ENCODE measurements at places on chromosomes 5 and 9.

DNA sequence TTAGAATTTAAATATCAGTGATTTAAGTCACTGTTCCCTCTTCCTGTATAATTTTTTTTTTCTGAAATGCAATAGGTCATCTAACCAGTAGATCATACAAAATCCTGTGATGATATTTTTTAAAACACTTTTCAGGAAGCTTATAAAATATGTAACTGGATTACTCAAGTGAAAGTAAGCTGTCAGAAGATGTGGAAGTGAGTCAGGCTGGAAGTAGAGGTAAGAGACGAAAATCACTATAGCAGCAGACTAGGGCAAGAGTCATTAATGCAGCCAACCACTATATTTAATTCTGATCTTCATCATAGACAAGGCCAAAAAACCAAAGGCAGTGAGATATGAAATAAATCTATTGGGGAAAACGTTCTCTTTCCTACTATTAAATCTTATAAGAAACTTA lies 65.7 kb upstream of the C6 start:
- DNase-seq = no peak

DNA sequence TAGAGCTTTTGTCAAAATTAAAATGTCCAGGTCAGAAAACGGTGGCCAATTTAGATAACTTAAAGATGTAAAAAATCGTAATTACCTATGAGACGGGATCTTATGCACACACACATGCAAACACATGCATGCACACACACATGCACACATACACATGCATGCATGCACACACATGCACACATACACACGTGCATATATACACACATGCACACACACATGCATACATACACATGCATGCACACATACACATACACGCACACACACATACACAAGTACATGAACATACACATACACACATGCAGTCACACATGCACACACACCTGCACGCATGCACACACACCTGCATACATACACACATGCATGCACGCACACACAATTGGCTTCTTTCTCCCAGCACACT lies 362.0 kb downstream of the IRX1 start:
- DNase-seq = no peak

GRCh38 chr5:94908889-94909480 lies 290.5 kb downstream of the SLF1 start:
- DNase-seq = no peak

DNA sequence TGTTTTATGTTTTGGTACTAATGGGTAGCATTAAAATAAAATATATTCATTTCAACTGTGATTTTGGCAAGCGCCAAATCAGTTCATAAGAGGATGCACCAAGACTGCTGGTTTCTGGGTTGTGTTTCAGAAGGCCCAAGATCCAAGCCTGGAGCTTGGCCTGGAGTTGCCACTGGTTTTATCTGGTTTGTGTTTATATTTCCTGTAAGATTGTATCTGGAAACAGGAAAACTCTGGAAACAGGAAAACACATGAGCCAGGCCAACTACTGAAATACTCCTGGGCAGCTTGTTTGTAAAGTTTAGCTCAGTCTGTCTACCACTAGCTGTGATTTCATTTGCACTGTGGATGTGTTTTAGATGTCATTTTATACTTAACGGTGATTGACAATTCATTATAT lies 5.5 kb downstream of the FSTL4 start:
- no peak for DNase-seq

GRCh38 chr9:77453825-77454647 lies 194.1 kb downstream of the GNA14 start:
- no peak for DNase-seq

DNA sequence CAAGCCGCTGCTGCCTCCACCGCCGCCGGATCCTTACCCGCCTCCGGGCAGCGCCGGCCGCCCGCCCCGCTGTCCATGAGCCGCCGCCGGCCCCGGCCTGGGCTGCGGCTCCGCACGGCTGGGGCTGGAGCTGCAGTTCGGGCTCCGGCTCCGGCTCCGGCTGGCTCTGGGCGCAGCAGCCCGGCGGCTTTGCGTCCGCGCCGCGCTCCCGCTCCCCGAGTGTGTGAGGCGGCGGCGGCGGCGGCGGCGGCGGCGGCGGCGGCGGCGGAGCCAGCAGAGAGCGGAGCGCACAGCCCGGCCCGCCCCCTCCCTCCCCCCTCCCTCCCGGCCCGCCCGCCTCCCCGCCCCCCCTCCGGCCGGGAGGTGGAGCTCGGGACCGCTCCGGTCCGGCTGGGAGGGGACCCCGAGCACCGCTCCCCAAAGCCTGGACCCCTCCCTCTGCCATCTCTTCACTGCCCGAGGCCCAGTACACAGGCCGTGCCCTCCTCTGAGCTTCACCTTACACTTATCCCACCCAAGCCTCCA lies at the start of gene PCDH1:
TSS of gene PCDH1 (minus strand) at position 225 of the 525 bp plus-strand sequence. CDS start at position 77, 148 bp downstream.
- DNase-seq = no peak

DNA sequence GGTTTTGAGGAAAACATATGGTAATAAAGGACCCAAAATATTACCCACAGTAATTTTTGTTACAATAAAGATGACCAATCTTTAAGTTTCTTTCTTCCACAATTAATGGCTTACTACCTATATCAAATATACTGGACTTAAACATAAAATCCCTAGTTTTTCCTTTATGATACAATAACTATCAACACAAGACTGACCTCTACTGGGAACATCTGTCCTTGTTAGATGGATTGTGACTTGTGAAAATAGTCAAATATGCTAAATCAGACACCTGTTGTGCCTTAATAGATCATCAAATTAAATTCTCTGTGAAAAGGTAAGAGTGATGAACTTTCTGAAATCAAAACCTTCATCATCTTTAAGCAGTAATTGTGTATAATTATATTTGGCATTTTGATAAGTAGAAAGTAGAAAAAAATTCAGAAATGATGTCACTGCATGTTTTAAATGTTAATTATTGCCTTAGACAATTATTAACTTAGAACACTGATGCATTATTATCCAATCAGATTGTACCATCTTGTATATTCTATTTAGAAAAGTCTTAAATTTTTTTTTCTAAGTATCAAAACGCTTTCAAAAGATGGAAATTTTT lies 113.6 kb downstream of the DEPDC1B start:
- DNase-seq = no peak

DNA sequence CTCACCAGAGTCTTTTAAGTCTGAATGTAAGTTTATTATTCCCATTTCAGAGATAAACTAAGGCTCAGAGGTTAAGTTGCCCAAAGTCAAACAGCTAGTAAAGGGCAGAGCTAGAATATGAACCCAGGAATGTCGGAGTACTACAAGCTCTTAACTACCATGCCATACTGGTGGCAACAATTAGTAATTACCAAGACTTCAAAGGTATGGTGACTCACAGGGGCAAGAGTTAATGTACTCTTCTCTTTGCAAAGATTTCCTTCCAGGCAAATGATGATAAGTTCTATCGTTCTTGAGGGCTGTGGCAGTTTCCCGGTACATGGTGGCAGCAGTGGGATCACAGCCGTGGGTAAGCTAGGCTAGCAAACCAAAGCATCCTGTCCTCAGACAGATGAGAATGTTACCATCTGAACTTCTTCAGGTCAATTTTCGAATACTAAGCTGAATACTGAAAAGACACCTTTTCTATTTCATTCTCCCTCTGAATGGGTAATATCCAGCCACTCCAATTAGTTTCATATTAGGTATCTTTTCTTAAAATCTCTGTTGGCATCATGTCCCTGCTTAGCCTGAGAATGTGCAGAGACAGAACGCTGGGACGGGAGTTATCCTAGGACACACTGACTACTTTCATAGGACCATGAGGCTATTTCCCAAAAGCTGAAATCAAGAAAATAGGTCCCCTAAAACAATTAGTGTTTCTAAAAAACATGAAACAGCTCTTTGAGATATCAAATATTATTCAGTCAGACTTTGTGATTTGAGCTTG lies 117.0 kb upstream of the NR5A1 start:
- DNase-seq = no peak

GRCh38 chr5:127961763-127962145 lies 121.8 kb upstream of the SLC12A2 start:
- no peak for DNase-seq

All from stimulated activated CD4-positive, alpha-beta T cell treated with anti-CD3 and anti-CD28 coated beads, Interleukin-1b, Interleukin-23, amount 100 ng/mL, for 1 hour (primary cell).